ENCODE measurements at places on chromosomes 4 and X.
A peak's percentile ranks its signal among the peaks of the same experiment; 100 is the strongest.

DNA sequence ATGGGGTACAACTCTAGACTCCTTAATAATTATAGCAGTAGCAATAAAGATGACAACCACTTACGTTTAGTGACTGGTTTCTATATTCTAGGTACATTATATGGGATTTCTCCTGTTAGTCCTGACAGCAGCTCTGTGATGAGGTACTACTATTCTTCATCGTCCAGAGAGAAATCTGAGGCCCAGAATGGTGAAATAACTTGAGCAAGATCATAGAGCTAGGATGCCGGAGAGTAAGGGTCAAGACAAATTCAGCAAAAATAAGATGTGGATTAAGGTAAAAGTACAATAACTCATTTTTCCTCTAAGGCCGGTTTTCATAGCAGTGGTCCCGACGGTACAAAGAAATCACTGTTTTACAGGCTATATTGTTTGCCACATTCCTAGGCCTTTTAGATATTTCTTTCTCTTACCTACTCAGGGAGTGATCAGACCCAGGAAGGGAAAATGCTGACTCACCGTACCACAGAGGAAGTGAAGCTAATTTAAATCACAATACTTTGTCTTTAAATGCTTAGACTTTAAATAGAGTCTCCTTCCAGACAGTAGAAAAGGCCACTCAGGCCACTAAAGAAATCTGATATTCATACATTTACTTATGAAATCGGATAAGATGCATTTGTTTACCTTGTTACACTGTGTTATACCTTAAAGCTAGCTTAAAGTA, 2023.0 kb upstream of the AGA start:
- no peak for ATAC-seq

DNA sequence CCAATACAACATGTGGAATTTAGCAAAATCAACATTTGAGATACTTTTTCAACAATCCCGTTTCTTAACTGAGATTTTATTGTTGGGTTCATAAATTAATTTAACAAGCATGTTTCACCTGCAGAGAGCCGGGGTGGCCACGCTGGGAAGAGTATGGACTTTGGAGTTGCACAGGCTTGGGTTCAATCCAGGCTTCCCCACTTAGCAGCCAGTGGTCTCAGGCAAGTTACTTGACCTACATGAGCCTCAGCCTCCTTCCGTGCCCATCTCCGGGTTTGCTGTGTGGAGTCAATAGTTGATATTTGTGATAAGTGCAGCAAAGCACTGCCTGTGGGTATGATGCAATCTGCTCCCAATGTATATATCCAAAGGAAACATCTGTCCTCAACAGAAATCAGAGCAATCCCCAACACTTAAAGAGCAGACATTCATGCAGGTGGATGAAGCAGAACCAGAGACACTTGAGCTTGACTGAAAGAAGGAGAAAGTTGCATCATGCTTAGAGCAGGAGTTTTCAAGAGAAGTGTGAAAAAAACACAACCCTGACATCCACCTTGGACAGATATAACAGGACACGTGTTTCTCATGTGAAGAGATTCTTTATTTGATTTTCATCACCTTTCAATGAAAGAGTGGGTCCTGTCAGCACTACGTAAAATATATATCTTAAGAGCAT, 5.1 kb downstream of the CYTL1 start:
- no peak for ATAC-seq

DNA sequence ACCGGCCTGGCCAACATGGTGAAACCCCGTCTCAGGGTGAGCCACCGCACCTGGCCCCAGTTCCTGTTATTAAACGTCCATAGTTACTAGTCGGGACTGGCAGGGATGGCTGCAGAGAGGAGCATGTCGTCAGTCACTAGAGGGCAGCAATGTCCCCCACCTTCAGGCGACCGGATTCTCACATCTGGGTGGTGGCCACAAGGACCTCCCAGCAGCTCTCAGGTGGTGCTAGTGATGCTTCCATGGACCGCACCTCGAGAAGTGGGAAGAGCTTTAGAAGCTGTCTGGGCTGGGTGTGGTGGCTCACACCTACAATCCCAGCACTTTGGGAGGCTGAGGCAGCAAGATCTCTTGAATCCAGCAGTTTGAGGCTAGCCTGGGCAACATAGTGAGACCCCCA, 13.3 kb upstream of the IL3RA start:
- peak; percentile 31 for ATAC-seq

DNA sequence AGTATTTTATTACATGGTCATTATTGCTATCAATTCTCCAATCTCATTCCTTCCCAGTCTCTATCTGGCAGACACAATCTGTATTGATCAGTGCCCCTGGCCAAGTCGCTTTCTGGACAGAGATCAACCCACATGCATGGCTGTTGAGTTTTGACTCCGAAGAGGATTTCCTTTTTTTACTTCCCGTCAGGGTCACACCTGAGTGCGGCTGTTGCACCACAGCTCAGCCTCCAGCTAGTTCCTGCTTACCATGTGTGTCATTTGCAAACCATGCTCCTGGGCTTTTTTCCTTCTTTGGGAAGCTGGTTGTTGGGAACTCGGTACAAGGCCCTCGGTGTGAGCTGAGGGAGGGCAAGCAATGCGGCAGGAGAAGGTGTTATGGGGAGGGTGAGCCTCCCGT, 11.7 kb downstream of the MAGED2 start:
- no peak for ATAC-seq

- ATAC-seq, result peak; percentile 76
These were observed 74.3 kb upstream of the GUCY1A1 start for GRCh38 chr4:155592179-155592937.
